ENCODE measurements at places on chromosomes 2 and 18.
A peak's percentile ranks its signal among the peaks of the same experiment; 100 is the strongest.

GRCh38 chr2:152565884-152566727 lies 151.2 kb downstream of the PRPF40A start:
- no peak for DNase-seq

- peak; percentile 17 for DNase-seq
Observed at GRCh38 chr2:42928692-42929545, 136.5 kb upstream of the HAAO start.

GRCh38 chr2:157497638-157498314 lies 53.9 kb upstream of the CYTIP start:
- no peak for DNase-seq

- no peak for DNase-seq
Observed at GRCh38 chr18:25137197-25137472, 214.8 kb downstream of the ZNF521 start.

GRCh38 chr2:203360833-203361430 lies 32.7 kb downstream of the ABI2 start:
- DNase-seq, result no peak

GRCh38 chr2:157946919-157947557 lies 70.9 kb upstream of the ACVR1 start:
- no peak for DNase-seq

GRCh38 chr2:207920721-207921120 lies 104.6 kb downstream of the PLEKHM3 start:
- DNase-seq, result no peak

DNA sequence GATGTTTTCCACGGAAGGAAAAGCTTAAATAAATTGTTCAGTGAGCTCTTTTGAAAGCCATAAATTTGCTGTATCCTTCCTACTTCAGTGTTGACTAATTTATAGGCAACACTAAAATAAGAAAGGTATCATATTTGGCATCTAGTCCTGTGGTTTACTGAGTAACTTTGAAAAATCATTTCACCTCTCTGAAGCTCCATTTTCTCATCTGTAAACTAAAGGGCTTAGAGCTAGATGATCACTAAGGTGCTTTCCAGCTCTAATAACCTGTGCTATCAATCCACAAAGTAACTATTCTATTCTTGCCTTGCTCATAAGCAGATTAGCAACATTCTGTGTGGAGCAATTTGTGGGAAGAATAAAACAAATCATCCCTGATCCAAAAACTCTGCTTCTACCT lies 3.6 kb upstream of the MYOM1 start:
- no peak for DNase-seq

GRCh38 chr2:104849101-104849500 lies 4.8 kb upstream of the POU3F3 start:
- no peak for DNase-seq

DNA sequence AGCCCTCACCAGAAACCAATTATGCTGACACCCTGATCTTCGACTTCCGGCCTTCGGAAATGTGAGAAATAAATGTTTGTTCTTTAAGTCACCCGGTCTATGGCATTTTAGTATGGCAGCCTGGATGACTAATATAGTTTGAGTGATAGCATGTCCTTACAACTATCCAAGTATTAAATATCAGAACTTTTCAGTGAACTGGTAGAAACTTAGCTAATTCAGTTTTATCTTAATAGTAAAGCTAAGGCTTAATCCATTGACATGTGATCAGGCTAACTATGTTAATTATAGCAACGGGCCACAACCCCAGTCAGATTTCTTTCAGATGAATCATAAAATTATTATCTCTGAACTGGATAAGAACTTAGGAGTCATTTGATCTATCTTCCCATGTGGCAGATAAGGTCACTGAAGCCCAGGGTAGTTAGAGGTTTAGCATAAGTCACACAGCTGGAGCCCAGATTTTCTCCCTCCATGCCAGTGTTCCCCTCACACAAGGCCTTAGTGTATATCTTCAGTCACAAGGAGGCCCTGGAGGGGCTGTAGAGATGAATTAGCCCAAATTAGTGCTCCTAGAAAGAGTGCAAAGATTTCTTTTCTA lies 40.7 kb upstream of the UPP2 start:
- DNase-seq, result no peak

- no peak for DNase-seq
Observed at GRCh38 chr18:2316082-2316750, 255.1 kb downstream of the METTL4 start.
